Activated CD4-positive, CD25-positive, alpha-beta regulatory T cell treated with anti-CD3 and anti-CD28 coated beads, Interleukin-2, amount 50 U/mL, for 24 hours (primary cell): ENCODE measurements at places on chromosomes 12 and 14.

GRCh38 chr14:92710001-92710341 is 38.5 kb downstream of the LGMN start:
- no peak for ATAC-seq

- ATAC-seq, result no peak
Measured at GRCh38 chr14:43356979-43357545, 1150.0 kb downstream of the FSCB start.

DNA sequence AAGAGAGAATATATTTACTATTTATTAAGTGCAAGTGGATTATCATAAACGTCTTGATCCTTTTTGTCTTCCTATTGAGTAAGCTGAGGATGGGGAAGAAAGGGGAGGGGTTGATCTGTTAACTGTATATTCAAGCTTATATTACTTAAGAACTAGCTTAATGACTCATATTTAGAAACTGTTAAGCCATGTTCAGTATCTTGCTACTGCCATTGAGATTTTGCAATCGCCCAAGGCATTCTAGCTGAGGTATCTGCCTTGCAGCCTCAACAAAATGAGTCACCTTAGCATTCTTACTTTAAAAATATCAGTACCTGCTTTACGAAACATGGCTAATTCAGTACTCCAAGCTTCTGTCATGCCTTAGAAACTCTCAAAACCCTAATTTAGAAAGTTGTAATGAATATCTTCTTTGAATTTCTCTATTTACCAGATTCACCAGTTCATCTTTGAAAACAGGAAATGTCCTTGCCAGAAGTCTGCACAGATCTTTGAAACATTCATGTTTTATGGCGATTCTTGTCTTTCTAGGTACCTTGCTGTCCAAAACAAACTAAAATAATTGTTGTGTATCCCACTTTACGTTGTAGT is 76.1 kb downstream of the ALG10B start:
- no peak for ATAC-seq

DNA sequence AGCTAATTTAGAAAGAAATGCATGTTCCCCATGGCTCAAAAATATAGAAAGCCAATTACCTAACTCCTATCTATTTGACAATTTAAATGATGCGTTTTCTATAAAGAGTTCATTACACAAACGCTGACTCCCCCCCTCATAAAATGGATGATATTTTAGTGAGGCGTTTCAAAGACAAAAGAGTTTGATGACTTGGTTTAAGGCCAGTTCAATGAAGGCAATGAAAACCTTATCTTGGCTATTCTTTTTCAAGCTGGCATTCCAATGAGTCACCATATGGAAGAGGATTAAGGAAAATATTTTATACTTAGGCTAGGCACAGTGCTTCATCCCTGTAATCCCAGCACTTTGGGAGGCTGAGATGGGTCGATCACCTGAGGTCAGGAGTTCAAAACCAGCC is 62.7 kb downstream of the HMGA2 start:
- no peak for ATAC-seq

DNA sequence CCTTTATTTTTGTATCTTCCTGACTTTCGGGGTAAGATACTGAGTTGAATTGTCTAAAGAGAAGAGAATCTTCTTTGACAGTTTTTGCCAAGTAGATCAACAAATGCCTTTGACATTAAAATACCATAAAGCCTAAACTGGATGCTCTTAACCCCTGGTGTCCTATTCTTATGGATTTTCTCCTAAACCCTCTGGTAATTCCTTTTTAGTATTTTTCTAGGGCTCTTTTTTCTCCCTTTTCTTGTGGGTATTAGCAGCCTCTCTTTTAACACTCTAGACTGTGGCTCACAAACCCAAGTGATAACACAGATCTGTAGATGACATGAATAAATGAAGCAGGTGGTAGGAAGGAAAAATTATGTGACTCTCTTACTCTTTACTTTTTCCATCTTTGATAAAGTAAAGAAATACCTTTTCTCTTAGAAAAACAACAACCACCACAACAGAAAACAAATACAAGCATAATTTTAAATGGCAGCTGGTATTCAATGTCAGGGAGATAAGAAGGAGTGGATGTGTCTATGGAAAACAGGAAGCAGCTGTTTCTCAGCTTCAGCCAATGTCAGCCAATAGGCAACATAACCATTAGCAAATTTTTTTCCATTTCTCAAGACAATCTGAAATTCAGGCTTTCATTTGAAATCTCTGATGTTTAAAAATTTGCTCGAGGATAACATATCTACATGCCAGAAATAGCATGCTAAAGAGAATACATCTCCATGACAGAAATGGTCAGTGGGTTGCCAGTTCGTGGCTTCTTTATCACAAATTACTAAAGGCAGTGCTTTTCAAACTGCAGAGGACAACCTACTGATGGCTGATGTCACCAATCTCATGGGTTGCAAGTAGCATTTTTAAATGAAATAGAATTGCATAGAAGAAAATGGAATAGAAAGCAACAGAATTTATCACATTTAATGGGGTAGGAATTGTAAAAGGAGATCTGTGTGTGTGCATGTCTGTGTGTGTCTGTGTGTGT is 123.1 kb upstream of the KRR1 start:
- no peak for ATAC-seq

DNA sequence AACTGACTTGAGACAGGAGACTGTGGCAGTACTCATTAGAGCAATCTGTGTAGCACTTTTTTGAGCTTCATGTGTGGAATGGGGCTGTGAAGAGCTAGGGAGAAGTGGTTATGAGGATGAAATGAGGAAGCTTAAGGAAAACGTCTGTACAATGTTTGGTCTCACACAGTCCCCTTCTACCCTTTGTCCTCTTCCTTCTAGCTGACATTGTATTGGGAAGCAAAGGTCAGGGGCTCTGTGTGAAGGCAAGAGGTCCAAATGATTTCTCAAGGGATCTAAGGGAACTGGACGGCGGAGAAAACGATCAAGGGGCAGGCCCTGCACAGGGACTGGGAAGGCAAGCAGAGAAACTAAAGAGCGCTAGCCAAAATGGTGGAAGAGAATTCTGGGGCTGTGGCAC is 13.1 kb upstream of the CIPC start:
- no peak for ATAC-seq

DNA sequence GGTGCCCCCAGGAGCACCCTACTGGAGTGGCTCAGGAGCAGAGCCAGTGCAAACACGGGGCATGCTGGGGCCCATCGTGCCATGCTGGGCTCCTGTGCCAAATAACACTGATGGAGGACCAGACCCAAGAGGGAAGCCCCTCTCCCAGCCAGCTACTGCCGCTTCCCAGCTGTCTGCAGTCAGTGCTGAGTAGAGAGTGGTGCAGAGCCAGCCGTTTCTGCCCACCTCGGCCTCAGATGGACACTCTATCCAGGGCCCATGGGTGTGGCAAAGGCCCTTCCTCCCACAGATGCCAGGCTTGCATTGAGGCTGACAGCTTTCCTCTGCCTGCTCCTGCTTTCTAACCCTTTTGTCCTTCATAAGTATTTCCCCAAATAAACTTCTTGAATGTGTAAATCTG is 13.2 kb downstream of the CLBA1 start:
- ATAC-seq, result no peak

DNA sequence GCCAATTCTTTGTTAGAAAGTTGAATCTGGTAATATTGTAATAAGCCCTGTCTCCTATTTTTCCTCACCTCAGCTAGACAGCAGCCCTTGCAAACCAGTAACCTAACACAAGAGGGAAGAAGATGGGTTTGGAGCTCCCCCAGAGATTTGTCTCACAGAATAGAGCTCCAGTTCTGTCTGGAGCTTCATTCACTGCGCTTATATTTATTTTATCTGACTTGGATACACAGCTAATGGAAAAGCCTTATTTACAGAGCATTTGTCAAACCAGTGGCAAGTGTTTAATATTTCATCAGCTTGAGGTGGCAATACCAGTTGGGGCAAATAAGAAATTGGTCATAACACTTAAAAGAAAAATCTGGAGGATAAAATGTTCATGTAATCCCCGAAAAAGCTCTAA is 1094.0 kb downstream of the FSCB start:
- ATAC-seq, result no peak

- no peak for ATAC-seq
Measured at GRCh38 chr12:110029290-110029815, 19.0 kb downstream of the C12orf76 start.

DNA sequence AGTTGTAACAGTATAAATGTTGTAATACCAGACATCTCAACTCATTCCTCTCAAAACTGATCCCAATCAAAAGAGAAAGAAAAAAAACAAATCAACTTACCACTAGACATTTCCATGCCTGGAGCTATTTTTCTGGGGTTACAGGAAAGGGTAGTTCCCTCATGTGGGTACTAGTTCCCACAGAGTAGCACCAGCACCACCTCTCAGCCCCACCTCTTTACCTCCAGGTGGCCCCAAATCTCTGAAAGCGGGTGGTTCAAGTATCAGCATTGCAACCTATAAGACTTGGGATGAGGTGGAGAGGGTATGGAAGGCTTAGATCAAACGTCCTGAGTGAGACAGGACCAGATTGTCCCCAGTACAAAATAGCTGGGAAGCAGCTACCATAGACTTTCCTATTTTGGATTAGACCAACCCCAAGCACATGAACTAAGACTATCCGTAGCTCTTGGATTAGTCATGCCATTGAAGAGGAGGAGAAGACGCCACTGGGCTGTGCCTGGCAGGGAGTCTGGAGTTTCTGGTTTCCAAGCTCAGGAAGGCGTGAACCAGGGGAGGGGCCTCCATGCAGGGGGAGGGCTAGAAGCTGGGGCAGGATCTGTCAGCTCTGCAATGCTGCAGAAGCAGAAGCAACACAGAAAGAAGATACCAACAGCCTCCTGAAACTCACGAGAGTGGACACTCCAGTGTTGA is at the start of gene SLC39A2:
Gene SLC39A2, plus strand, starts transcription at position 620 of the 693 bp plus-strand sequence. CDS start 154 bp downstream, outside the sequence.
- ATAC-seq, result no peak

DNA sequence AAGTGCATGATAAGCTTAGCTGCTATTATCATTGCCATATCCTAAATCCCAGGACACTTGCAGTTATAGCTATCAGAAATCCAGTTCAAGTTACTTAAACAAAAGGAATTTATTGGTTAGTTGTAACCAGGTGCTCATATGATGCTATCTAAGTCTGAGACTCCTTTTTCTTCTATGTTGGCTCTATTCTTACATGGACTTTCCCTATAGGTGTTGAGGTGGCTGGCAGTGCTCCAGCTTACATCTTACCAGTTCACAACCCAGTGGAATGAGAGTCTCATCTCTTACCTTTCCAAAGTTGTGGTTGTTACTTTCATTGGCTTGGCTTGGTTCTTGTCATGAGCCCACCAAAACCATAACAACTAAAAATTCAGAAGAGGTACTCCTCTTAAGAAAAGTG is 94.6 kb downstream of the DACT1 start:
- no peak for ATAC-seq

GRCh38 chr12:28750946-28751685 is 398.0 kb upstream of the FAR2 start:
- no peak for ATAC-seq

DNA sequence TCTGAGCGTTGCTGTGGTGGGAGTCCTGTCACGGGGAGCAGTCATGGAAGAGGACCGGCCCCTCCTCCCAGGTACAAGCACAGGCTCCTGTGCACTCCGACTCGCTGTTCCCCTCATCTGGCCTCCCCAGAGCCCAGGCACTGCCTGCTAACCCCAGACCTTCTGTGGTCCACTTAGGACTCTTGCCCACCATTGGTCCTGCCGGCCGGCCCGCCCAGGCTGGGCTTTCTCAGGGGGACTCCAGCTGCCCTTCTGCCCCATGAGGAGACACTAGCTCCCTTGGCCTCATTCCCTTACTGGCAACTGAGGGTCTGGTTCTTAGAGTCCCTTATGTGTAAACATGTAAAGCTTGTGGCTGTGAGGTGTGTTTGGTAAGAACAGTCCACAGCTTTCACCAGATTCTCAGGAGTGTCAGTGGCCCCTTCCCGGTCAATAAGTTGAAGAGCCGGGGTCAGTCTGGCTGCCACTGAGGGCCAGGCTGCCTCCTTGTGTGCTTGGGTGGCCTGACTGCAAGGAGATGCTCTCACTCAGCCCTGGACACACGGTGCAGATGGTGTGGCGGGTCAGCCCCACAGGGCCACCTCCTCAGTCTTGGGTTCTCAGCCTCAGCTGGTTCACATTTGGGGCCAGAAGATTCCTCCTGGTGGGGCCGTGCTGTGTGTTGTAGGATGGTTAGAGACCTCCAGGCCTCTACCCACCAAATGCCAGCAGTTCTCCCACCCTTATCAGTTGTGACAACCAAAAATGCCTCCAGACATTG is 43.6 kb downstream of the DDX51 start:
- no peak for ATAC-seq

GRCh38 chr14:22432348-22432976 is 156.6 kb downstream of the DAD1 start:
- no peak for ATAC-seq

DNA sequence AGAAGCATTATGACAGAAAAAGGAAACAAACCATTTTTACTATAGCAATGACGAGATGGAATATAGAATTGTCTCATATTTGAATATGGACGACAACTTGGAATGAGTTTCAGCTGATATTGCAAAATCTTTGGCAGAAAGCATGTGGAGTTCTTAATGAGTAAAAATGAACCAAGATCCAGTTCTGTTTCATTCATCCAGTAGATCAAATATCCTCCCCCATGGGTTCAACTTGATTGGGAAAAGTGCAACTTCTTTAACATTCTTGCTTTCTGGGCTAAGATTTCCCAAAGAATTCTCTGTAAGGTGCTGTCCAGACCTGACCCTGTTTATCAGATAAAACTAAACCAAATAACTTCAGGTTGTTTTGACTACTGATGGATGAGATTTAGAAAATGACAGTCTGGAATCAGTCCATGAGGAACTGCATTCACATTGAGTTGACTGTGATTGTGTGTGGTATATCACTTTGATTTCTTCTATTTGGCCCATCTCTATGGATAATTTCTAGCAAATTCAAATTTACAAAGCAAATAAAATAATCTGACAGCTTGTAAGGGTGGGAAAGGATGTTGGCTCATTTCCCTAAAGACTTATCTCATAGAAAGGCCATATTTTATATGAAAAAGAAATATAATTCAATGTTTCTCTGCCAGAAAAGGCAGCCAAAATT is 267.4 kb downstream of the ADAMTS20 start:
- ATAC-seq, result no peak

- ATAC-seq, result no peak
Measured at GRCh38 chr14:44297437-44297836, 209.6 kb downstream of the FSCB start.

DNA sequence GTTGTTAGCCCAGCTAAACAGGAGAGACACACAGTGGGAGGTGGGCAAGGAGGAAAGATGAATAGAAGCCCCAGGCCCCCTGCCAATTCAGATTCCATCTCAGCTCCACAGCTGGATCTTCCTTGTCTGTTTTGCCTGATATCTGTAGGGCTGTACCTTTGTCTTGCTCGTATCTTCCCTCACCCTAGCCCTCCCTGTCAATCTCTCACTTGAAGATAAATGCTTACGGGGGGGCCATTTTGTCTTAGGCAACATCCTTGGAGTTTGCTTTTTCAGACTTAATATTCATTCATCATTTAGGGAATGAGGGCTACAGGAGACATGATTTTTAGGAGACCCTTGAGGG is 2.4 kb downstream of the KIF5A start:
- ATAC-seq, result no peak

GRCh38 chr12:132956011-132956788 is at the start of gene ZNF605:
Gene ZNF605, minus strand, starts transcription at chr12:132956306. Its CDS starts 10,671 bp downstream, at chr12:132945635.
- ATAC-seq, result peak; percentile 95

DNA sequence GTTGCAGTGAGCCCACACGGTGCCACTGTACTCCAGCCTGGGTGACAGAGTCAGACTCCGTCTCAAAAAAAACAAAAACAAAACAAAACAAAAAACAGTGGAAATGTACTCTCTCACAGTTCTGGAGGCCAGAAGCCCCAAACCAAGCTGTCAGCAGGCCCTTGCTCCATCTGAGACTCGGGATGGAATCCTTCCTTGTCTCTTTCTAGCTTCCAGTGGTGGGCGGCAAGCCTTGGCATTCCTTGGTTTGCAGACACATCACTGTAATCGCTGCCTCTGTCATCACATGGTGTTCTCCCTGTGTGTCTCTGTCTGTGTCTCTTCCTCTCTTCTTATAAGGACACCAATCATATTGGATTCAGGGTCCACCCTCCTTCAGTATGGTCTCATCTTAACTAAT is 6.4 kb downstream of the TNS2 start:
- no peak for ATAC-seq
